B cell (primary cell): ENCODE measurements at places on chromosomes 7 and 10.

DNA sequence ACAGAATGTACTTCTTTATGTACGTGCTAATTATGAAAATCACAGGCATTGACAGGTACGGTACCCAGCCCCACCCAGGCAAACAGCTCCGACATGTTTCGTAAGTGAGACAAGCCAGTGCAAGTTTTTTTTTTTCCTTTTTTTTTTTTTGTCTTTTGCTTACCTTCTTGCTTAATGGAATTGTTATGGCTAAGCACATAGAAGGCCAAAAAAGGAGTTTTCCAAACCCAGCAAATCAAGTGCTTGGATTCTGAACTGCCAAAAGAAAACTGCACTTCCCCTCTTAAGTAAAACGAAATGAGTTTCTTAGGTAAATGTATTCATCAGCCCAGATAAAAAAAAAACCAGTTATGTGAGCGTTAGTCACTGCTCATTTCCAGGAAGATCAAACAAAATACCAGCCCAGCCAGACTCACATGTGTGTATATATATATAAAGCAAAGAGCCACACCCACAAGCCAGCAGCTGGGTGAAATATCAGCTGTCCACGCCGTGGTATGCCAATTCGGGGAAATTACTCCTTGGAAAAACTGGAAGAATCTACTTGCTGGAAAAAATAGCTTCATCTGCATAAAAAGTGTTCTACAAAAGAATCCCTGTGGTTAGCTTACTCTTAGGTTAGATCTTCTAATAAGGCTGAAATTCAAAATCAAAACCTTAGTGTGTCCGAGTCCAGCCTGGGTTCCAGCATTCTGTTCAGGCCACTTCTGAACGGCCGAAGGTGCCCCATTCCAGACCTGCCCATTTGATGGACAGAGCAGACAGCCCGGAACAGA lies 8.0 kb downstream of the KLF6 start:
- no peaks in the 10 kb centered on the region for H3K27me3 ChIP-seq
- H3K4me1 ChIP-seq: peaks cover 36% of the 10 kb centered on the region
- DNase-seq: peak; percentile 32
- peaks cover 9% of the 10 kb centered on the region for H3K36me3 ChIP-seq
- no peak overlapping the region for H3K4me3 ChIP-seq

DNA sequence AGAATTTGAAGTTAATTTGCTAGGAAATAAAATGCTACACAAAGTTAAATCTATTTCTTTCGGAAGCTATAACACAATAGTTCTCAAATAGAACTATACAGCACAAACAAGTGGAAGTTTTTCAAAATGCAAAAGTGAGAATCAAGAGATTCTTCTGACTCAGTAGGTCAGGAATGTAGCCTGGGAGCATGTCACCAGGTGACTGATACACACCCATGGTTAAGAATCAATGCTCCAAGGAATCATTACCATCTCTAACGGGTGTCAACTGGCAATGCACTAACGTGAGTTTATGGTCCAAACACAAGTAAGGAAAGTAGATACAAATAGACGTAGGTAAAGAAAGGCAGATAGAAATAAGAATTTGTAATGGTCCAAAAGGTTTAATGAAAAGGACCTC lies 170.5 kb downstream of the SRPK2 start:
- DNase-seq: no peak
- H3K27ac ChIP-seq: no peak overlapping the region
- peaks cover 14% of the 10 kb centered on the region for H3K4me1 ChIP-seq
- H3K27me3 ChIP-seq: no peaks in the 10 kb centered on the region

- no peaks in the 10 kb centered on the region for H3K36me3 ChIP-seq
- H3K4me1 ChIP-seq: no peaks in the 10 kb centered on the region
- H3K27ac ChIP-seq: no peak overlapping the region
- no peak overlapping the region for H3K4me3 ChIP-seq
Observed at GRCh38 chr7:105886776-105887175, 10.4 kb upstream of the ATXN7L1 start.

- no peak overlapping the region for H3K27ac ChIP-seq
- H3K4me3 ChIP-seq: no peak overlapping the region
- H3K4me1 ChIP-seq: no peaks in the 10 kb centered on the region
- H3K36me3 ChIP-seq: no peaks in the 10 kb centered on the region
- DNase-seq: no peak
Observed at GRCh38 chr7:120741371-120742042, 116.4 kb downstream of the TSPAN12 start.

DNA sequence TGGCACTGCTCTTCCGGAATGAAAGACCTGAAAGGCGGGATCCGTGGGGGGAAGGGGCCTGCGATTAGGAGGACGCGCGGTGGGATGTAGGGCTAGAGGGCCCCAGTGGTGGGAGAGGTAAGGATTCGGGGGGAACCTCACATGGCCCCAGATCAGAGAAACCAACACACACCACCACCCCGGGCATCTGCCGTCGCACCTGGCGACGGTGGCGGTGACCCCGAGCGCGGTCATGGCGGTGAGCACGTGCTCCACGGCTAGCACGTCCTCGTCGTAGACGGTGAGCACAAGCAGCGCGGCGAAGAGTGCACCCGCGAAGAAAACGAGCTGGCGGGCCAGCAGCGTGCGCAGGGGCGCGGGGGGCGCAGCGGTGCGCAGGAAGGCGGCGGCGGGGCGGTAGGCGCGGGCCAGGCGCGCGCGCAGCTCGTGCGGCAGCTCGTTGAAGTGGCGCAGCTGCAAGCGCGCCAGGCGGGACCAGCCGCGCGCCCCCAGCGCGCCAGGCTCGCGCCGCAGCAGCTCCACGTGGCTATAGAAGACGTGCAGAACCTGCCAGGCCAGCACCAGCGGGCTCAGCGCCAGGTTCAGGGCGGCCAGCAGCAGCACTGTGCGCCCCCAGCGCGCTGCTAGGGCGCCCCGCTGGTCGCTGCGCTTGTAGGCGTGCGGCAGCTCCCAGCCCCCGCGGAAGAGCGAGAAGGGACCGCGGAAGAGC lies 5.7 kb downstream of the ATG9B start:
- no peaks in the 10 kb centered on the region for H3K36me3 ChIP-seq
- peak; percentile 71 for DNase-seq

DNA sequence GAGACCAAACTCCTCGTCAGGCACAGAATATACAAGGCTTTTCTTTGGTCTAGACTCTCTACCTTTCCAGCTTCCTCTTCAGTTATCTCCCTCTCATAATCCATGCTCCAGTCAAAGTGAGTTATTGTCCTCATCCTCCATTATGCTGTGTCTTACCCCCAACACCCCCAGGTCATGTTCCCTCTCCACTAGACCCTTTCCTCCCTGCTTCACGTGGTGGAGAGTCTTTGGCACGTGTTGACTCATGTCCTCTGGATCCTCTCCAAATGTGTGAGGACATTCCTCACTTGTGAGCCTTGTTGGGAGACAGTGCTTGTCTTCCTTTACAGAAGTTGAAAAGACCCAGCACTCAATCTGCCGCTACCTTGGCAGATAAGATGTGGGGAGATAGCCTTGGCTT lies 36.0 kb upstream of the DLD start:
- H3K27ac ChIP-seq: no peak overlapping the region
- H3K36me3 ChIP-seq: no peaks in the 10 kb centered on the region
- no peaks in the 10 kb centered on the region for H3K27me3 ChIP-seq

- no peak overlapping the region for H3K27ac ChIP-seq
- no peaks in the 10 kb centered on the region for H3K4me1 ChIP-seq
- H3K36me3 ChIP-seq: no peaks in the 10 kb centered on the region
- DNase-seq: no peak
- H3K4me3 ChIP-seq: no peak overlapping the region
Observed at GRCh38 chr7:120615703-120616102, 242.2 kb downstream of the TSPAN12 start.

- H3K4me3 ChIP-seq: no peak overlapping the region
- no peaks in the 10 kb centered on the region for H3K27me3 ChIP-seq
- peak overlapping the region; percentile 0 for H3K27ac ChIP-seq
- peaks cover 14% of the 10 kb centered on the region for H3K4me1 ChIP-seq
- peaks cover 6% of the 10 kb centered on the region for H3K36me3 ChIP-seq
Observed at GRCh38 chr10:95246582-95247051, 44.2 kb downstream of the PDLIM1 start.

GRCh38 chr7:2722591-2722990 lies 34.6 kb downstream of the AMZ1 start:
- no peak for DNase-seq
- H3K4me1 ChIP-seq: peaks cover 24% of the 10 kb centered on the region
- no peak overlapping the region for H3K27ac ChIP-seq
- H3K27me3 ChIP-seq: no peaks in the 10 kb centered on the region

DNA sequence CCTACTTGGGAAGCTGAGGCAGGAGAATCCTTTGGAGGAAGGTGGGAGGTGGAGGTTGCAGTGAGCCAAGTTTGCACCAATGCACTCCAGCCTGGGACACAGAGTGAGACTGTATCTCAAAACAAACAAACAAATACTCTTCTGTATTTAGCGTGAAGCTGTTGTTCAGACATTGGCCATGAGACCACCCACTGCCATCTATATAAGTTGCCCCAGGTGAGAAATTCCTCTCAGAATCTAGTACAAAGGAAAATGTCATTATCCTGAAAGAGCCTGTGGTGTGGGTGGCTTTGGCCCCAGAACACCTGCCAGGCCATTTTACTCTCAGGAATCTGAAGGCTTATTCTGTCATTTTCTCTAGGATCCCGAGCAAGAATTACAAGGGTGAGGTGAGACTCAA lies 4.0 kb upstream of the FRMD4A start:
- no peaks in the 10 kb centered on the region for H3K36me3 ChIP-seq
- no peaks in the 10 kb centered on the region for H3K4me1 ChIP-seq
- no peaks in the 10 kb centered on the region for H3K27me3 ChIP-seq
- H3K27ac ChIP-seq: no peak overlapping the region
- no peak for DNase-seq

GRCh38 chr7:115232041-115232440 lies 310.1 kb downstream of the MDFIC start:
- H3K36me3 ChIP-seq: no peaks in the 10 kb centered on the region
- H3K4me1 ChIP-seq: no peaks in the 10 kb centered on the region
- no peak overlapping the region for H3K4me3 ChIP-seq
- no peak for DNase-seq

GRCh38 chr10:23535381-23535780 lies 96.5 kb downstream of the OTUD1 start:
- H3K4me1 ChIP-seq: peaks cover 5% of the 10 kb centered on the region
- no peak for DNase-seq
- H3K27ac ChIP-seq: no peak overlapping the region
- no peaks in the 10 kb centered on the region for H3K36me3 ChIP-seq

DNA sequence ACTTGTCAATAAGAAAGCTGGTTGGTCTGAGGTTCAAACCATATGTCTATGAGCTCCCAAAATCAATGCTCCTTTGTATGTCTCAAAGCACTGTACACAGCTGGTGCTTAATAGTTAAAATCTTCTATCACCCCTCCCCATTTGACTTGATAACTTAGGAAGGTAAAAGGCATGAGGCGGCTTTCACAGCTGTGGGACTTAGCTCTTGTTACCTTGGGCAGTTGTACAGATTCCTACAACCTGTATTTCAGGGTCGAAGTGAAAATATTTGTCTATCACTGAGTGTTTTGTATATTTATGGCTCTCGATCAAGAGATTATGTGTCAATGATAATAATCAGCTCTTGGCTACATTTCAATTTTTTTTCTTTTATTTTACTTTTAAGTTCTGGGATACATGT lies 992 bp upstream of the KIFBP start:
- no peaks in the 10 kb centered on the region for H3K27me3 ChIP-seq
- DNase-seq: no peak
- H3K36me3 ChIP-seq: peaks cover 22% of the 10 kb centered on the region
- H3K4me3 ChIP-seq: no peak overlapping the region

- no peak overlapping the region for H3K27ac ChIP-seq
- no peak overlapping the region for H3K4me3 ChIP-seq
- no peaks in the 10 kb centered on the region for H3K36me3 ChIP-seq
- H3K4me1 ChIP-seq: peaks cover 12% of the 10 kb centered on the region
Observed at GRCh38 chr10:120951288-120951687, 100.1 kb downstream of the WDR11 start.

DNA sequence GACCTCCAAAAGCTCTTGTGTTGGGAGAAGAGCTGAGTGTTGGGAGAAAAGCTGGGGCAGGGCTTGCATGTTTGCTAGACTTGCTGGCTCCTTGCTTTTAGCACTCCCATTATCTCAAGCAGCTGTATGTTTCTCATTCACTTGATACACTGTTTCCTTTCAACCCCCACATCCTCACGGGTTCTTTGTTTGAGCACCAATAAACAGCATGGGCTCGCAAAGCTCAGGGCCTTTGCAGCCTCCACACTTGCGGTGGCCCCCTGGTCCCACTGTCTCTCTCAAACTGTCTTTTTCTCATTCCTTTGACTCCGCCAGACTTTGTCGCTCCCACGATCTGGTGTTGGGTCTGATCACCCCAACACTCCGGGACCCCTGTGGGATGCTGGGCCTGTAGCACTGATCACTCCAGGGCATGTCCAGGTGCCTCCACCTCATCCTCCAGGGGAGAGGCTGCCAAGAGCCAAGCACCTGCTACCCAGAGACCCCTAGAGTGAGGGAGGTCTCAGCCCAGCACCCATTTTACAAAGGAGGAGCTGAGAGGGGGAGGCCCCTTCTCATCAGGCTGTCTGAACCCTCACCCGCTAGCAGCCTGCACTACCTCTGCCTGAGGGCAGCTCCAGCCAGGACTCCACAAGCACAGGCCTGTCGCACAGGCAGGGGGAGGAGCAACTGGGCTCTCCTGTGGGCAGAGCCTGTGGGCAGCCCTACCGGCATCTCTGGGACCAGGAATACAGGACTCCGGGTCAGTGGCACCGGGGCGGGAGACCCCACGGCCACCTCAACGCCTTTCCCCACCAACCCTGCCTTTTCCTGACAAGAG lies 49.1 kb upstream of the MSMB start:
- no peaks in the 10 kb centered on the region for H3K36me3 ChIP-seq
- H3K4me3 ChIP-seq: no peak overlapping the region
- no peak overlapping the region for H3K27ac ChIP-seq
- H3K4me1 ChIP-seq: peaks cover 73% of the 10 kb centered on the region

DNA sequence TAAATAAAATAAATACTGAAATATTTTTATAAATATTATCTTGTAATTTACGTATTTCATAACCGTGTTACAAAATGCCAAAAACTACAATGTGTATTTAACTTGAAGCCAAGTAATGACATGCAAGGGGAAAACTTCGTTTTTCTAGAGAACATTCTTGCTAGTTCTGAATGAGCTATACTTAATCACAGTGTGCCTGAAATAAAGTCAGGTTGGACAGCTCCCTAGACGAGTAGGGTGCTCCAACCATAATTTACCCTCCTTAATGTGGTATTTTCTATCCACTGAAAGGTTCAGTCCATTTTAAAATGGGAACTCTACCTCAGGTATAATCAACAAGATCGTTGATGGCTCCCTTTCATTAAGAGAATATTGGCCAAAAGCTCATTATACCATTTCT lies 194.5 kb upstream of the AHR start:
- H3K36me3 ChIP-seq: no peaks in the 10 kb centered on the region
- no peak for DNase-seq
- no peak overlapping the region for H3K4me3 ChIP-seq
- H3K27ac ChIP-seq: no peak overlapping the region
- no peaks in the 10 kb centered on the region for H3K27me3 ChIP-seq
- H3K4me1 ChIP-seq: no peaks in the 10 kb centered on the region
